GM12891 (cell line): ENCODE measurements at places on chromosomes 6 and 20.

DNA sequence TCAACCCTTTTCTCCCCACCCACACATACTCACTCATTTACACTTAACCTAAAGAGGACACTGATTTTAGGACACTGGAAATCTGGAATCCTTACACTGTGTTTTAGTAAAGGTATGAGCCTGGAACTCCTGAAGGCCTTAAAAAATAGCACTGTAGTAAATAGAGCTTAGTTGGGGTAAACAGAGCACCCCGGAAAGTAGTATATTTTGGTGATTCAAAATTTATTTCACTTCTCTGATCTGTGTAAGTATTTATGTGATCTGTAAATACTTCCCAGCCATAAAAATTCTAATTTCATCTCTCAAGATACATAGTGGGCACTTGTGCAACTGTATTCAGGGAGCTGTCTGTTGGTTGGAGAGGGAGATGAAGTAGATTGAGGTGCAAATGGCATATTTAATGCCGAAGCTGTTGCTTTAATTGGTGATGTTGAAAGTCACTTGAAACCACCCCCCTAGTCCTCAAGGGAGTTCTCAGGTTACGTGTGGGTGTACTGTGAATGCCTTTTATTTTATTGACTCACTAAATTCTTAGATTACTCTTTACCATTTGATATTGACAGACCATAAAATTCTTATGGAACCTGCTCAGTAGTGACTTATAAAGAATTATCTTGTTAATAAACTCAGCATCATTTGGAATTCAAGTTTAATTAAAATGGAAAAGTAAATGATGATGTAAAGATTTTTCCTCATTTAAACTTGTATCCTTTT is 154.9 kb downstream of the SOX4 start:
- no peak for DNase-seq

DNA sequence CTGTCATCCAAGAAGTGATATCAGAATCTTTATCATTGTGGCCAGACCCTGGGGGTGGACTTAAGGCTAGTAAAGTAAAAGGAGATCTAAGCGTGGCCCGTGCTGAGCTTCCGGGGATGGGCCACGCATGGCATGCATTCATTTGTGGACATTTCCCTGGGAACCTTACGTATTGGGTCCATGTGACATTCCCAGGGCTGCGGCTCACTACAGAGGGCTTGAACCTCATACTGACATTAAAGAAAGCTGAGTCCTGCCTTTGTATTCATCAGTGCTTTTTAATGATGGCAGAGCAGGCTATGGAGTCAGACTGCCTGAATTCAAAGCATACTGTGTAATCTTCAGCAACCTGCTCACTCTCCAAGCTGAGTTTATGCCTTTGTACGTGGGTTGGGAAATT is 152.2 kb upstream of the AFDN start:
- no peak for DNase-seq

DNA sequence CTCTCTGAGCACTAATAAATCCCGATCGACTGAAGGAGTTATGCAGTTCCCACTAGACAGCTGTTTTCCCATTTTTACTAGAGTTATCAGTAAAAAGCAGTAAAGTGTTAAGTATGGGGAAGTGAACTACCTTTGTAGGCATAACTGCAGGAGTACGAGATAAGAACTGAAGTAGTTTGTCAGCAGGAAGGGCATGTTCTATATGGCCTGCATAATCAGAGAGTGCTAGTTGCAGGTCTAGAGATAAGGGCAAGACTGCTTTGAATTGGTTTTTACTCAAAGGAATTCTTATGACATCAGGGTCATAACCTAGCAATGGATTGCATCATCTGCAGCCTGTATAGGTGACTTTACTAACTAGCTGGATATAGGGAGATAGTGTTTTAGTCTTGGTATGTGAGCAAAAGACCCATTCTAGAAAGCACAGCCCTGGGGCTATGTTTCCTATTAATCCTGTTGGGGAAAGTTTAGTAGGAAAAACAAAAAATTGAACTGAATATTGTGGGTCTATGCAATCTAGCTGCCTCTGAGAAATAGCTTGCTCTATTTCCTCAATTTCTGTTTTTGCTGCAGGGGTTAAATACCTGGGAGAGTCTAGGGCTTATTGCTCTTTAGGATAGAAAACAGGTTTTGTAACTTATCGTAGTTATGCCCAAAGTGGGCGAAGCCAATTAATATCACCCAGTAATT is 22.6 kb upstream of the CRISP1 start:
- DNase-seq, result no peak

DNA sequence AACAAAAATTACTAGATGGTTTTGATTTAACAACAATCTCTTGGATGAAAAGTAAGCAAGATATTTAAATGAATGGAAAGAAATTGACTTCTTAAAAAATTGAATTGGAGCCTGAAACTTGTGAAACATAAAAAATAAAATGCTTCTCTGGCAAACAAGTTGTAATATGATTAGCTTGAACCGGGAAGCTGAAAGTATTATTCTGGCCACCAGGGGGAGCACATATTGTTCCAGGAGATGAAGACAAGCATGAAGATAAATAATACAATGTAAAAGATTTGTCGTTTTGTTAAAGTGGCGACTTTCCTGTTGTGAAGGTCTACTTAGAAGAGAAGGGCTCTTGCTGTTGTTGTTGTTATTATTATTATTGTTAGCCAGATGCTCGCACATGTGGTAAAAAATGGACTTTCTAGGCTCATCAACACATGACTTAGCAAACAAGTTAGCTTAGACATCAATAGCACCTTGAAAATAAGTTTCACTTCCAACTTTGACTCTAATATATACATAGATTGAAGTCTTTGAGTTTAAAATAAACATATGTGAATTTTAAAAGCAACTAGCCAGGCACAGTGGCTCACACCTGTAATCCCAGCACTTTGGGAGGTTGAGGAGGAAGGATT is 14.2 kb downstream of the PAX1 start:
- peak; percentile 30 for DNase-seq

- DNase-seq, result no peak
These were observed 26.5 kb downstream of the EIF2S2 start for GRCh38 chr20:34085544-34086040.

DNA sequence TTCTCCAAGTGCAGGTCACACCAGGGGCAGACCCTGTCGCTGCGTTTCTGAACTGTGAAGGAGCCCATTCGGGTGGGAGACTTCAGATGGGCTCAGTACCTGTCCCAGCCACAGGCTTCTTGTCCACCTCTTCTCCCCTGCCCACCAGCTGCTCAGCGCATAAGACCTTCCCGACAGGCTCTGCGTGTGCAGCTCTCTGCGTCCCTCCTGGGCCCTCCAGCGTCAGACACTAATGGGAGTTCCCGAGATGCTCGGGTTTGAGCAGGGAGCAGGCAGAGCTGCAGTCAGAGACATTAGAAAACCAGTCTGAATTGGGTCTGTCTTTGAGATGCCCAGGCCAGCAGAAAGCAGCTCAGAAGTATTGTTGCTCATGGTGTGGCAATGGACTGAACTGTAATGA is 50.4 kb downstream of the TCP11 start:
- DNase-seq, result no peak

- DNase-seq, result no peak
These were observed 285.5 kb downstream of the ZFAND3 start for GRCh38 chr6:38105066-38105465.

DNA sequence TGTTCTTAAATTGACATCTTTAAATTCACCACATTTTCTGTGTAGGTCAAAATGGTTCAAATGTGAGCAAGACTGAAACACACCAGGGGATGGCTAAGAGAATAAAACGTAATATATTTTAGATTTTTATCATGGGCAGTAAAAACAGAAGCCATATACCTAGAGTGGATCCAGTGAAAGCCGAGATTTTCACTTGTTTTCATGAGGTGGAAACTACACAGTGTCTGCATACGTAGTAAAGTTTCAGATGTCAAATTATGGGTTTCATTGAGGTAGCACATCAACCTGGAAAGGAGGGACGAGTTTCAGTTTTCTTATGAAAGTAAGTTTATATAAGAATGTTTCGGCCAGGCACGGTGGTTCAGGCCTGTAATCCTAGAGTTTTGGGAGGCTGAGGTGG is 25.9 kb downstream of the METTL24 start:
- no peak for DNase-seq

DNA sequence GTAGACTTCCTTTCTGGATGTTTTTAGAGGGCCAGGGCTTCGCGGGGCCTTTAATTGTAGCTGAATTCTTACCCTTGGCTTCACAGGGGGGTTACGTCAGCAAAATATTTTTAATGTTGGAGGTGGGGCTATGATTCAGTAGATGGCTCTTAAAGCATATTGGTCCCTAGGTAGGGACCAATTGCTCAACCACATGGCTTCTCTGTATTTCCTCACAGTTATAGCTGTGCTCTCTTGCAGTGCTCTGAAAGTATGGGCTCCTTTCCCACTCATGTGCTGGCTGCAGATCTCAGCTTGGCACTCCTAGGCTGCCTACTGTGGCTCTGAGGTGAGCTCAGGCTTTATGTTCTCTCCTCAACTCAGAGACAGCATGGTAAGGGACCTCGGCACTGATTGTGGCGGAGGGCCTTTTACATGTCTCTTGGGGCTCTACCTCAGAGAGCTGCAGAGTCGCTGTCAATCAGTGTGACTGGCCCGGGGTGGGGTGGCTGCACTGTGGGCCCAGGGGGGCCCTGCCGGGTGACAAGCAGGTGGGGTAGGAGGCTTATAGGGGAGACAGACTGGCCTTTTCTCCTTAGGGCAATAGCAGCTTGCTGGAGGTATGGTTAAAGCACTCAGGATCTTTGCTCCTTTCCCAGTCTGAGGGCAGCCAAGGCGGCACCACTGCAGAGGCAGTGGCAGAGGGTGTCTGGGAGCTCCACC is 318.0 kb downstream of the DOK5 start:
- DNase-seq, result no peak

DNA sequence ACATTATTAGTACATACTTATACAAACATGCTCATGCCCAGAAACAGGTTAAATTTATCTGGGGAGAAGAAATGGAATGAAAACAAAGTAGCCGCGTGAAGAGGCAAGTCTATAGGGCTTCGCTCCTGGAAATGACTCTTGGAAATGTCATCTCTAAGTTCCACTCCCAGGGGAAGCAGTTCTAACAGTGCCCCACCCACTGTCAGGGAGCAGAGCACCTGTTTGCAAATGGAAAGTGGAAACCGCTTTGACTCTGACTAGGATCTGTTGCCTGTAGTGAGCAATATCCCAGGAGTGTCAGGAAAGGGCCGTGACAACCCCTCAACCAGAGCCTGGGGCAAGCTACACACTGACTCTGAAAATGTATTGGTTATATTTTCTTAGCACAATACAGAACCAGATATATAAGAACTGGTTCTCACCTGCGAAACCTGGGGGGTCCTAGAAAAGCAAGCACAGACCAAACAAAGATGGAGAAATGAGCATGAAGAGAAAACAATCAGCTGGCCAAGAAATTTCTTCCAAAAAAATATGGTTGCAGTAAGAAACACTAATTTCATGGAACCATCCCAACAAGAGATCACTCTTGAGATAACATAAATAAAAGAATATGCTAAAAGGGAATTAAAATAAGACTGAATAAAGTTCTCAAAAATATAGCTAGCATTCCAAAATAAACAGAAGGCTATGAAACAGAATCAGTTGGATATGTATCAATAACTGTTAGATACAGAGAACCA is 47.5 kb upstream of the CRISP1 start:
- no peak for DNase-seq

DNA sequence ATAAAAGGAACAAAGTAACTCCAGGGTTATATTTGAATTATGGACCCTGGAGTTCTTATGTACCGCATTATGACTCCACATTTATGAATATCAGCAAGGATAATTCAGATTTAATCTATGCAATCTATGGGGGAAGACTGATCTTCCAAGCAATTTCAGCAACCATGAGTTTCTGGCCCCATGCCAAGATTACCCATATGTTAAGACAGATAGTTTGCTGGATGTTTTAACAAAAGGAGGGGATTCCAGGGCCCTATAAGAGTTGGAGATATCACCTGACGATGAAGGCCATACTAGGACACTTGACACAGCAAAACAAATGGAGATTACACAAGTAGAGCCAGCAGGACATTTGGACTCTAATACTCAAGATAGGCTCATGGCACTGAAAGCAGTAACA is 45.9 kb upstream of the PLN start:
- DNase-seq, result no peak

DNA sequence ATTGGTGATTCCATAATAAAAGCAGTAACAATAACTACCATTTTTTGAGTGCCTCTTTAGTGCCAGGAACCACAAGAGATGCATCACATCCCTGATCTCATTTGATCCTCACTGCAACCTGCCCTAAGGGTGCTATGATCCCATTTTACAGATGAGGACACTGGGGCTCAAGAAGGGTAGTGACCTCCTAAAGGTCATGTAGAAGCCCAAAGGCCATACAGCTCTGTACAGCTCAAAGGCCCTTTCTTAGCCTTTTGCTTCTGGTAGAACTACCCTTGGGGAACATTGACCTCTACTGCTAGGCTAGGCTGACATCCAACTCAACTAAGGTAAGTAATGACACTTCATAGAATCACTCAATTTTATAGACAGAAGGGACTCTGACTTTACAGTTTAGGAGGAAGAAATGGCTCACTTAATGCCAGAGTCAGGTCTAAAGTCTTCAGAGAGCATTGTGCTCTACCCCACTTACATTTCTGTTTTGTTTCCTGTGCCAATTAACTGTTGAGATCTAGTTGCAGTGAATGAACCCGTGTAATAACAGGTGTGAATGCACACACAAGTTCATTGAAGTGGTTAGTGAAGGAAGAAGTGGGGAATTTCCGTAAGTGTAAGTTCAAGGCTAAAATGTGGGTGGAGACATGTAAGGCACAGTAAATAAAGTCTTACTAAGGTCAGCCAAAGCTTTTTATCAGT is 10.7 kb downstream of the SLC9A8 start:
- no peak for DNase-seq

GRCh38 chr20:30489614-30490003 is 767.9 kb upstream of the DEFB115 start:
- DNase-seq, result no peak

GRCh38 chr6:53440336-53440945 is 91.7 kb upstream of the ELOVL5 start:
- no peak for DNase-seq

- no peak for DNase-seq
These were observed 215.5 kb downstream of the ALDH8A1 start for GRCh38 chr6:134734312-134734869.

DNA sequence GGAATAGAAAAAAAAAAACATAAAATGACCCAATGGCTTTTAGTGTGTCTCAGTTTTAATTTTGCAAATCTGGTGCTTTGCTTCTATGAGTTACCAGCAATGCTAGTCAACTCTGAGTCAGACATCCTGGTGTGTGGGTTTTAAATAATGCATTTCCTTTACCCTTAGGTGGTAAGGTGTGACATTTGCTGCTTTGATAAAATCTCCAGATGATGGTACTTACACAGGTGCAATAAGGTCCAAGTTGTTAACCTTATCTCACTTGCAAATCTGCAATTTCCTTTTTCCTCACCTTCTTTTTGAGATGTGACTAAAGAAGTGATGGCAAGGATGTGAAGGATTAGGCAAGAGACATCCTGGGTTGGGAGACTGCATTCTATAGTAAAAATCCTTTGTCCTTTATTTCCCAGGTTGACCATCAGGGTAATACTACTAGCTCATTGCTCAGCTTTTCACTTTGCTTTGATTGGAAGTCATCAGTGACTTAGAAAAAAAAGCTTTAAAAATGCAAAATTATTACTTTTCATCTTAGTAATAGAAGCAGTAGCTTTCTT is 818.5 kb upstream of the FLRT3 start:
- no peak for DNase-seq
